ENCODE measurements at places on chromosomes 2 and 18. TPM values are rescaled to one million over a fixed set of nuclear protein-coding genes. Genes with fewer than 3 reads are reported as not detected.

UGT1A7 gene
- not detected for total RNA-seq

DDX1 gene
- total RNA-seq: 120 TPM

CTLA4 gene
- not detected for total RNA-seq

ADD2 gene
- 124 TPM for total RNA-seq

MYO7B gene
- total RNA-seq: not detected

SP140 gene
- 0.70 TPM for total RNA-seq

C2orf81 gene
- 2.4 TPM for total RNA-seq

DNA sequence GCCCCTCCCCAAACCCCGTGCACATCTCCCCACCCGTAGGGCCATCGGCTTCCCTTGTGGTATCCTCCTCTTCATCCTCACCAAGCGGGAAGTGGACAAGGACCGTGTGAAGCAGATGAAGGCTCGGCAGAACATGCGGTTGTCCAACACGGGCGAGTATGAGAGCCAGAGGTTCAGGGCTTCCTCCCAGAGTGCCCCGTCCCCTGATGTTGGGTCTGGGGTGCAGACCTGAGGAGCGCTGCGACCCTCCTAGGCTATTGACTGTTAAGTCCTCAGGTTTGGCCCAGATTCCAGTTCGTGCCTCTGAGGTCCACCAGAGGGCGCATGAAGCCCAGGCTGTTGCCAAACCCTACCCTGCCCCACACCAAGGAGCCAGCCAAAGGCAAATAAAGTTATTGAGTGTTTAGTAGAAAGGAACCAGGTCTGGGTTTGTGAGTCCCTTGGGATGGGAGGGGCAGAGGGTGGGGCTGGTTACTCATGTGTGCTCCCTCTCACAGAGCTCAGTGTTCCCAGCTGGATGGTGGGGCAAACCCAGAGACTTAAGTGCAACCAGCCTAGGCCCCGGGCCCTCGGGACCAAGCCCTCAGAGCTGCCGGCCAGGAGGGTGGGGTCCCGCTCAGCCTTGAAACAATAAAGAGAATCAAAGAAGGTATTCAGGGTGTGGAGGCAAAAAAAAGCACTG lies 2.4 kb downstream of the PNKD start:
- H3K27ac ChIP-seq: no peak overlapping the region
- H3K4me3 ChIP-seq: peak overlapping the region; percentile 80
- DNase-seq: peak; percentile 86
- H3K36me3 ChIP-seq: peaks cover 36% of the 10 kb centered on the region
- no peaks in the 10 kb centered on the region for H3K4me1 ChIP-seq

DNA sequence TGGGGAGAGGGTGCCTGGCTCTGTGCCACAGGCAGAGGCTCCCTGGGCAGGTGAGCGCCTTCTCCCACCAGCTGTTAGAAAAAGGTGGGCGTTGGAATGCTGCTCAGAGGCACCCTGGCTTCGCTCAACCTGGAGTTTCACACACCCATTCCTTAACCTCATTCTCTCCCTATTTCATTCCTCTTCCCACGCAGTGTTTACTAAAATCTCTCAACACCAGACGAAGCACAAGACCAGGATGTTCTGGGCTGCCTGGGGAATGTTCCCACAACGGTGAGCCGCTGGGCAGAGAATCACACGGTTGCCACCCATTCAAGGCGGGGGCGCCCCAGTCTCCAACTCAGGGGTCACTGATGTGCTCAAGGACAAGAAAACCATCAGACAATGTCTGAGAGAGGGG lies 64.5 kb downstream of the TGFA start:
- H3K27ac ChIP-seq: no peak overlapping the region
- no peaks in the 10 kb centered on the region for H3K36me3 ChIP-seq
- 0 out of 2 replicates have a peak, but pooled peaks cover 4% of the 10 kb centered on the region for H3K4me1 ChIP-seq
- no peak overlapping the region for H3K4me3 ChIP-seq

DNA sequence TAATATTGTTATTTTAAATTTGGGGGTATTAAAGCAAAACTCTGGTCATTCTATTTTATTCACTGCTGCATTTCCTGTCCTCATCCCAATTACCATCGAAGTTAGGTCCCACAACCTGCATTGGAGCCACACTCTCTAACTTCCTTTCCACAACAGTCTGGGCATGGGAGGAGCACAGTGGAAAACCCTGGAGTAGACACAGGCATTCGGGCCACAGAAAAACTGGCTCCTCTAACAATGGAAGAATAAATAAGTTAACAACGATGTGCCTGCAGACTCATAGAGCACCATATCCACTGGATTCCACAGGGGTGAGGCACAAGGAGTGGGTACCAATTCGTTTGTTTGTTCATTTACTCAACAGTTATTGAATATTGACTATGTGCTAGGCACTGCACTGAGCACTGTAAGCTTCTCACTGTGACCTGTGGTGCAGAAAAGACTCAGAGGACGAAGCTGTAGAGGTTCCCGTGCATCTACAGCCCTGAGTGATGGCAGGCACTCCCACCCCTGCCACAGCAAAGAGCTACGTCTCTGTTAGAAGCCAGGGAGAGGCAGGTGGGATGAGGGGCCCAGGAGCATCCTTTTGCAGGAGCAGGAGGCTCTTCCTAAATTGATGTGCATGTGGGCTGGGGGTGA lies 154.2 kb upstream of the PGAP1 start:
- H3K4me1 ChIP-seq: 0 out of 2 replicates have a peak, but pooled peaks cover 3% of the 10 kb centered on the region
- DNase-seq: no peak
- no peak overlapping the region for H3K4me3 ChIP-seq

DNA sequence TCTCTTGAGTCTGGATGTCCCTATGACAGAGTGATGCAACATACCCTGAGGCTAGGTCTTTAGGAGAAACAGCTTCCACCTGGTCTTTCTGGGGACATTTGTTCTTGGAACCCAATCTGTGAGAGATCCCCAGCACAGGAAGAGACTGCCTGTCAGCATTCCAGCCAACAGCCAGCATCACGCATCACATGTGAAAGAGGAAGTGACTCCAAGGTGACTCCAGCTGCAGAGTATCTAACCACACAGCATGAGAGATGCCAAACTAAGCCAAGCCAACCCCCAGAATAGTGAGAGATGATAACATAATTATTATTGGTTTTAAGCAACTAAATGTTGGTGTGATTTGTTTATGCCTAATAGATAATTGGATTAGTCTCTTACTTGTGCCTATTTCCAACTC lies 35.7 kb downstream of the C18orf63 start:
- H3K27me3 ChIP-seq: no peaks in the 10 kb centered on the region
- no peak overlapping the region for H3K4me3 ChIP-seq
- H3K4me1 ChIP-seq: no peaks in the 10 kb centered on the region
- no peak for DNase-seq
- no peaks in the 10 kb centered on the region for H3K36me3 ChIP-seq

- H3K4me1 ChIP-seq: peaks cover 5% of the 10 kb centered on the region
- peak; percentile 5 for DNase-seq
- no peak overlapping the region for H3K4me3 ChIP-seq
- no peak overlapping the region for H3K27ac ChIP-seq
Observed at GRCh38 chr18:13457327-13457726, 238.8 kb downstream of the LDLRAD4 start.

DNA sequence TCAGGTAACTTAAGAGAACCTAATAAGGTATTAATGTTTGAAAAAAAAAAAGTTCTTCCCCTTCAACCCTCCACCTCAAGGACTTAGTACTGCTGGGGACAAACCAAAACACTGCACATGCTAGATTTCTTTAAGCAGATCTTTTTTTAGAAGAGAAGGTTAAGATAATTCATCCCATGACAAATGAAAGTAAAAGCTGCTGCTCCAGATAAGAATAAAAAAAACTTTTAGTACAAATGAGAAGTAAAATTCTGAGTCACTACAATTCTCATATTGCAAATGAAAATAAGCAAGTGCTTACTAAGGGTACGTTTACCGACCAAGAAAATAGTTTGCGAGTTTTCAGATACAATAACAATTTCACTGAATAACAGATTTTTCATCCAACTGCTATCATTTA lies 8.9 kb downstream of the STAM2 start:
- no peaks in the 10 kb centered on the region for H3K4me1 ChIP-seq
- no peaks in the 10 kb centered on the region for H3K27me3 ChIP-seq
- H3K27ac ChIP-seq: no peak overlapping the region
- DNase-seq: no peak

DNA sequence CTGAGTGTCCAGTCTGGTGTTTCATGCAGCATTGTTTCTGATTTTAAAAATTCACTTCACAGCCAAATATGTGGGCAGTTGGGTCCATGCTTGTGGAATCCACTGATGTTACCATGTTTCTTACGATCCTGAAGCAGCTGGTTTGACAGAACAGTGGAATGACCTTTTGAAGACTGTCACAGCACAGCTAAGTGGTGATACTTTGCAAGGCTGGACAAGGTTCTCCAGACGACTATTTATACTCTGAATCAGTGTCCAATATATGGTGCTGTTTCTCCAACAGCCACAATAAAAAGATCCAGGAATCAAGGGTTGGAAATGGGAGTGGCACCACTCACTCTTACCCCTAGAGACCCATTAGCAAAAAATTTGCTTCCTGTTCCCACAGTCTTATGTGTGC lies 577.4 kb upstream of the RAB6C start:
- no peaks in the 10 kb centered on the region for H3K4me1 ChIP-seq
- DNase-seq: no peak
- H3K27me3 ChIP-seq: no peaks in the 10 kb centered on the region

DNA sequence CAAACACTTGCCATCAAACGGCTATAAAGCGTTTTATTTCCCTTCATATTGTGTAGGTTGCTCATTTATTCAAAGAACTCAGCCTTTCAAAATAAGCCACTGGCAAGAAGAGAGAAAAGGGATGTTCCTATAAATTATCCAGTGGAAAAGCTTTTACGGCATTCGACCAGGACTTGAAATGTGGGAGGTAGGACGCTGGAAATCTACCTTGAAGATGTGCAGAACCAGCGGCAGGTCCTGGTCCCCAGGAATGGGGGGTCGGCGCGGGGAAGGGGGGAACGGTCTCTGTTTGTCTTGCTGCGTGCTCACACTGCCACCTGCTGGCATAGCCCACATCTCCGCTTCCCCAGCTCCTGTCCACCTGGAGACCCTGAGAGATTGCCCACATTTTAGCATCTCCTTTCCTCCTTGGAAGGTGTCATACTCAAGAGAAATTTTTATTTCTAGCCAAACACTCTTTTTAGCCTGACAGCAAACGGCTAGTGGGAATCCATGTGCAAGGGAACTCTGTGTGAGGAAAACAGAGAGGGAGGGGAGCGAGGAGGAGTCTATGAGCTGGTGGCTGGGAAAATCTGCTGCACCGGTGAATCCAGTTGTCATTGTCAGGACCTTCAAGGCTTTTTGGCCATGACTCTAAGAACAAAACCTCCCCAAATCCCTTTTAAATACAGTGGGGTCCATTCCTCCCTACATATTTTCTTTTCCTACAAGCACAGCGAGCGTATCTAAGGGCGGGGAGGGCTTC lies 349.0 kb upstream of the PKDCC start:
- no peak overlapping the region for H3K4me3 ChIP-seq
- H3K36me3 ChIP-seq: no peaks in the 10 kb centered on the region
- H3K27ac ChIP-seq: no peak overlapping the region
- peak; percentile 70 for DNase-seq
- H3K27me3 ChIP-seq: no peaks in the 10 kb centered on the region

- H3K36me3 ChIP-seq: no peaks in the 10 kb centered on the region
- H3K4me1 ChIP-seq: no peaks in the 10 kb centered on the region
- no peaks in the 10 kb centered on the region for H3K27me3 ChIP-seq
- no peak overlapping the region for H3K4me3 ChIP-seq
Observed at GRCh38 chr2:54161660-54162424, 46.4 kb downstream of the ACYP2 start.

DNA sequence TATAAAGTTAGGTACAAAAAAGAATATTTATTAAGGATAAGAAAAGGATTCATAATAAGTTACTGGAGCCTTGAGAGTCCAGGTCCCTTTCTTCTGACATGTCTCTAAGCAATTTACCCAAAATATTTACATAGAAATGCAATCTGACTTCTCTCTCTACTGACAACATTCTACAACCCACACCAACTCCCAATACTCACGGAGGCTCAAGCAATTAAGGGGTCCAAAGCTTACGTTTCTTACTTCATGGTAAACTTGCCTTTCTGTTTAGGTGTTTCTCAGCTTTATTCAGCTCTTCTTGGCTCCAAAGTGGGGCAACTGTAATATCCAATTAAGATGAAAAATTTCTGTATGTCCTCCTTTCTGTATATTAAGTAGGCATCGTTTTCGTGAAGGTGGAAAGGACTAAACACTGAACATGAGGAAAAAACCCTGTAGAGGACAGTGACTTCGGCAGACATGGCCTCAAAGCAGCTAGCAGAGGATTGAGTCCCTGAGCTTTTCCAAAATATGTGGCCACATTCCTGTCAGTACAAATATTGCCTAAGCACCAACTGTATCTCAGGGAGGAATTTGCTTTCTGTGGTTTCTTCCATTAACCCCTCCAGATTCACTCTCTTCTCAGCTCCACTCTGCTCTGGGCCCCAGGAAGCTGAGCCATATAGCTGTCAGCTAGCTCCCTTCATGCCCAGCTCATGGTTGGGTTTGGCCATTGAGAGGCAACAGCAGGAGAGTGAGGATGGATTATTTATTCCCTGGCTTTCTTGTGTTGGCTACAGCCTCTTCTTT lies 67.9 kb upstream of the GLS start:
- no peaks in the 10 kb centered on the region for H3K27me3 ChIP-seq
- H3K4me1 ChIP-seq: no peaks in the 10 kb centered on the region
- no peak for DNase-seq
- no peak overlapping the region for H3K4me3 ChIP-seq
- no peaks in the 10 kb centered on the region for H3K36me3 ChIP-seq

DNA sequence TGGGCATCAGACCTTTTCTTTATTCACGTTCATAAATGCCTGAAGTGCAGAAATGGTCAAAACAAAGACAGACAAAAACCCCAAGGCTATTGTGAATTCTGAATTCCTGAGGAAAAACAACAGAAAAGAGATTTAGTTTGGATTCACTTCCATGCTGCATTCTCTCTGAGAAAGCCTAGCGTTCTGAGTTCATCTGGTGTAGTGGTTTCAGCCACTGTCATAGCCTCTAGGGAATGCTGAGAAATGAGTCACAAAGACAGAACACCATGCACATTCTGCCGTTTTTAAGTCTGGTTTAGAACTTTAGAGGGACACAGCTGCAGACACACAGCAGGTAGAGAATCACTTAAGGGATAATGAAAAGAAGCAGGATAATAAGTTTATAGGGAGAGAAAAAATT lies 93.8 kb downstream of the LRP1B start:
- H3K4me3 ChIP-seq: no peak overlapping the region
- H3K27me3 ChIP-seq: no peaks in the 10 kb centered on the region

DNA sequence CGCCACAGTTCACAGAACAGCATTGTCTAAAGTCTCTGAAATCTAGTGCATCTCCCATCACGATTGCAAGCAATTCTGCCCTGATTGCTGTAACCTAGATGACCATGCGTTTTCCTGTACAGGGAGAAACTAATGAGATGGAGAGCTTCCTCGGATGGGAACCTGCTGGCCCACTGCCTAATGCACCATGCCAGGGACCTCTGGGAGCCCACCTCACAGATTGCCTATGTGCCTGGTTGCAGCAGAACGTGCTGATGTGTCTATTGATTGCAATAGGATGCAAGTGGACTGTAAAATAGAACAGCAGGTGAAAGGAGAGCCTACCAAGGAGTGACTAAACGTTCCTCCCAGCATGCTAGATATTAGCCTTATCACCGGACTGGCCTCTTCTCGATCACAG lies 141.0 kb upstream of the RAB12 start:
- H3K4me1 ChIP-seq: no peaks in the 10 kb centered on the region
- no peaks in the 10 kb centered on the region for H3K27me3 ChIP-seq
- H3K4me3 ChIP-seq: no peak overlapping the region
- no peak for DNase-seq
- H3K36me3 ChIP-seq: no peaks in the 10 kb centered on the region

- no peaks in the 10 kb centered on the region for H3K36me3 ChIP-seq
- DNase-seq: no peak
- H3K4me1 ChIP-seq: no peaks in the 10 kb centered on the region
- H3K27me3 ChIP-seq: no peaks in the 10 kb centered on the region
Observed at GRCh38 chr2:51722311-51722710, 690.4 kb upstream of the NRXN1 start.

GRCh38 chr2:197269815-197270214 lies 40.8 kb downstream of the ANKRD44 start:
- H3K27ac ChIP-seq: no peak overlapping the region
- H3K27me3 ChIP-seq: no peaks in the 10 kb centered on the region
- no peaks in the 10 kb centered on the region for H3K4me1 ChIP-seq
- DNase-seq: no peak
- no peak overlapping the region for H3K4me3 ChIP-seq
